ENCODE measurements at places on chromosomes 1 and 21.

DNA sequence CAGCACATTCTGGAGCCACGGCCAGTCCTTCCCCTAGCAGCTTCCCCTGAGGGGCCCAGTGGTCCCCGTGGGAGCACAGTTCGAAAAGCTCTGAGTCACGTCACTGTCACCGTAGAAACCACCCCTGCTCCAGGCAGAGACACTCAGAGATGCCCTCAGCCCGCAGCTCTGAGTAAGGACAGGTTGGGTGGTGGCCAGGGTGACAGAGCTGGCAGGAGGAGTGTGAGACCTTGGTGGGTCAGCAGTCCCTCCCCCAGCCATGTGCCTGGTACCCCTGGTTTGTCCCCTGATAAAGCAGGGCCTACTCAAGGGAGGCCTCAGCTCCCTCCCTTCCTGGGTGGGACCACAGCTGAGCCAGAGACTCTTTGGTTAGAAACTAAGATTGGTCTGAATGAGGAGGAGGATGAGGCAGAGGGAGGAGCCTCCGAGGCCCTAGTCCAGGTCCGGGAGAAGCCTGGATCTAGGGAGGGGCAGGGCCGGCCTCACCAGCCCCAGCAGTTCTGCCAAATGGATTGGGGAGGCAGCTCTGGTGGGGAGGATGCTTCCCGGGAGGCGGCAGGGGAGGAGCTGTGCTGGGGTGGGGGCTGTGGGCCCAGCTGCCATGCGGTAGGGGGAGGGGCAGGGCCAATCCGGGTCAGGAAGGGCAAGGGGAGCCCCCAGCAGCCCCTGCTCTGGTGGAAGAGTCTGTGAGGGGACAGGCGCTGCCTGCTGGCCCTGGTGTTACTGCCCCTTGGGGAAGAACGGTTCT lies 55.2 kb downstream of the SLC9A1 start:
- no peak for DNase-seq

GRCh38 chr1:43288058-43288784 lies 2.8 kb upstream of the C1orf210 start:
- DNase-seq = no peak

DNA sequence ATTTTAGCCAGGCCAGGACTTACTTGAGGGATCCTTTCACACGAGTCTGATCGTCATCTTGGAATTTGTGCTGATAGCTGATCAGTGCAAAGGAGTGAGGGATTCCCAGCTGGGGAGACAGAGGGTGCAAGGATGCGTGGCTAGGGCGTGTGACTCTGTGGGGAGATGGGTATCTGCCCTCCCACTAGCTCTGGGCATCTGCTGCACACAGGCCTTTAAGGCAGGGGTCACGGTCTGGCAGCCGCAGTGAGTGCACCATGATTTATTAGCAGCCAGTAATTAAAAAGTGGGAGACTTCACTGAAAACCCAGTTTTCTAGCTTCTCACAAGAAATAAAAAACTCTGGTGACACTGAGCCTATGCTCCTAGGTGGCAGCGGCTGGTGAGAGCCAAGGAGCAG lies 20.4 kb downstream of the THAP3 start:
- no peak for DNase-seq

- DNase-seq = no peak
These were observed 6.0 kb upstream of the CAPN2 start for GRCh38 chr1:223706077-223706973.

DNA sequence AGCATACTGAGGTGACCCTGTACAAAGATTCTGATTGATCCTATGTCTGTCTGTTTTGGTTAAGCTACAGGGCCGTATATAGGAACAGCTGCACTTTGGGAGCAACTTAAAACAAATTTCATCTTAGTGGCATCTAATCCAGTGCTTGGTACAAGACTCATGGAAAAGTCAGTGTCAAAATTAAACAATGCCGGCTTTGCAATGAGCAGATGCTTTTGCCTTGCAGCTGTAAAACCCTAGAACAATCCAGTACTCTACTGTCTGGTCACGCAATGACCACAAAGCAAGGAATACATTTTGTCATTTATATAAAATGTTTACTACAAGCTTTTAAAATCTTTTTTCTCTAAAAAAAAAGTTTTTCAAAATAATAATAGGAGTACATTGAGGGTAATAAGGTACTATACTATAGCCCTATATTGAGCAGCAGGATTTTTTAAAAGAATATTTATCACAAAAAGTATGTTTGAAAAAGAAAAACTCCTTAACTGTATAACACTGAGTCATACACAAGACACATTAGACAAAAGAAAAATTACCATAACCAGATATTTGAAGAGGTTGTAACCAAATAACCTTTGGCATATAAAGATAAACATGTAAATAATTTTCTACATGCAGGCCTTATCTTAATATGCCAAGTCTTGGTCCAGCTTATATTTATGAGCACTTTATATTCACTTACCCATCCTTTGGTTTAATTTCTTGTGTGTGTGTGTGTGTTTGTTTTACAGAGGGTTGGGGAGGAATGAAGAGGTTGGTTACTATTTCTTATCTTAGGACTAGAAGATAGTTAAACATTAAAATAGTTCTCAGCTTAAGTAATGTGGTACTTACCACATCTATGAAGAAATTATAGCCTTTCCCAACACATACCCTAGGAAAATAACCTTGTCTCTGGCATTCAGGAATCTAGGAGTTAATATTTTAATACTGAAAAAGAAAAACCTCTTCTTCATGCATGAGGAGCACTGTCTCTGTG lies 262.3 kb downstream of the FAF1 start:
- DNase-seq = no peak

DNA sequence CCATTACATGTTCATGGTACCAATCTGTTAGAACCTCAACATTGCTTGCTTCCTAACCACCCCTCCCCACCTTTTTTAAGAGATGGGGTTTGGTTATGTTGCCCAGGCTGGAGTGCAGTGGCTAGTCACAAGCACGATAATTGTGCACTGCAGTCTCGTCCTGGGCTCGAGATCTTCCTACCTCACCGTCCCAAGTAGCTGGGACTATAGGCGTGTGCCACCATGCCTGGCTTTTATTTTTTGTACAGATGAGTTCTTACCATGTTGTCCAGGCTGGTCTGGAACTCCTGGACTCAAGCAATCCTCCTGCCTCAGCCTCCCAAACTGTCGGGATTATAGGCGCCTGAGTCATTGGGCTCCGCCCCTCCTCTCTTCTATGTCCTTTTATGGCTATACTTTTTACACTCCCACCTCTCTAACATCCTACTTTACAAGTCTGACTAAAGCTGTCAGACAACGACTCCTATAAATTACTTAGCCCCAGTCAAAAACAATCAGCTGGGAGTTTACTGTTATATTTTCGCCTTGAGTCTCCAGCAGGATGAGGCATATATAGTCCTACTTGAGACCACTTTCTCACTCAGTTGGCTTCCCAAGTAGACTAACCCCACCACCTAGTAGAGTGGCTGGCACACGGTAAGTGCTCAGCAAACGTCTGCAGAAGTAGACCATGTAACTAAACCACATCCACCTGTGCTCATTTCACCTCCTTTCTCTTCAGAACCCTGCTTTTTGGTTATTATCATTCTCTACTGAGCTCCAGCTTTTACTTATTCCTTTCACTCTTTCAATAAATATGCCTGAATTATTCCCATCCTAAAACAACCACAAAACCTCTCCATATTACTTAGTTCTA lies 13.8 kb downstream of the ENSA start:
- no peak for DNase-seq

DNA sequence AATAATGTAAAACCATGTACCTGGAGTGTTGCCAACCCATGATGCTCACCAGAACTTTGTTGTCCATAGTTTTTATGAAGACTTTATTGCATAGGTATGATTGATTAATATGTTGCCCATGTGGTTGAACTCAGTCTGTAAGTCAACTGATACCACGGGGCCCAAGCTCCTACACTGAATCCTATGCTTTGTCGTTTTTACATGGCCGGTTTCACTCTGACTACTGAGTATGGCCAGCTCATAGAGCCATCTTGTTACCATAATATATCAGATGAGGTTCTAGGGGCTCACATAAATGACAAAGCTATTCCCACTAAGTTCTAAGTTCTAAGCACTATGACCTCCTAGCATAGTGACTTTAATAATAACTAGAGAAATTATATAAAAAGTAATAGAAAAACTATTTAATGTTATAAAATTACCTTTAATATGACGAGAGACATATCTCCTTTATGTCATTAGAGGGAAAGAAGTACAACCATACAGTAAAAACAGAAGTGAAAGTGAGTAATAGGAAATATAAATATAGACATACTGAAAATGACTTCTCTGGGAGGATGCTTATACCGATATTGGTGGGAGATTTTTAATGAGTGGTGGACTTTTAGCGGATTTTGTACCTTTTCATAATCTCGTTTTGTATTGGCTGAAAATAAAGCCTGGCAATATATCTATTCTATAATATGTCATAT lies 983.4 kb upstream of the PRMT6 start:
- no peak for DNase-seq

GRCh38 chr1:215002471-215002870 lies 80.1 kb upstream of the KCNK2 start:
- no peak for DNase-seq

GRCh38 chr1:198261886-198262285 lies 105.1 kb downstream of the NEK7 start:
- DNase-seq = no peak

GRCh38 chr1:234479310-234479559 lies 256 bp upstream of the TARBP1 start:
- DNase-seq = no peak

GRCh38 chr21:39422527-39423241 lies 22.9 kb downstream of the LCA5L start:
- no peak for DNase-seq

- DNase-seq = no peak
These were observed 26.6 kb upstream of the DNM3 start for GRCh38 chr1:171814692-171815091.

DNA sequence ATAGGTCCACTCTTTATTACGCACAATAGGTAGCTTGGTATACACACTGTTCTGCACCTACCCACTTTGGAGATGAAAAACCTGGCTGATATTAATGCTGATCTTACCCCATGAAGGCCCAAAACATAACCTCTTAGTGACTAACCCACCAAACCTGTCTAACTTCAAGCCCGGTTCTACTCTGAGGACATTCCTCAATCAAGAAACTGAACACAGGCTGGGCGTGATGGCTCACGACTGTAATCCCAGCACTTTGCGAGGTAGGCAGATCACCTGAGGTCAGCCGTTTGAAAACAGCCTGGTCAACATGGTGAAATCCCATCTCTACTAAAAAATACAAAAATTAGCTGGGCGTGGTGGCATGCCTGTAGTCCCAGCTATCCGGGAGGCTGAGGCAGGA lies 50.5 kb downstream of the EYA3 start:
- DNase-seq = no peak

GRCh38 chr1:22318279-22318981 lies 133.2 kb upstream of the ZBTB40 start:
- no peak for DNase-seq

DNA sequence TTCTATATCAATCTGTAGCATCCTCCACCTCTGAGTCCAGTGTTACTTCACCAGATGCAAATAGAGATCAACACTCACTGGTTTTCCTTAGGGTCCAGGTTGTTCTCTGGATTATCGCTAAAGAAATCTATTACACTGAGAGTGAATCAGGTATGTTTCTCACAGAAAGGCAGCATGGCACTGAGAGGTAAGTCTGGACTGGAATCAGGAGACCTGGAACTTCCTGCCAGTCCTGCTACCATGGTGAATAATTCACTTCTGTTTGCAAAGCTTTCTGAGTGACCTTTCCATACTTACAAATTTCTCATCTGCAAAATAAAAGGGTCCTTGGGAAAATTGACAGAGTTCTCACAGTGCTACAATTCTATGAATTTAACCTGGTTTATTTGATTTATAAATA lies 1583.3 kb downstream of the MRPL39 start:
- DNase-seq = no peak

- DNase-seq = no peak
These were observed 75.6 kb upstream of the CNIH3 start for GRCh38 chr1:224540535-224540934.

DNA sequence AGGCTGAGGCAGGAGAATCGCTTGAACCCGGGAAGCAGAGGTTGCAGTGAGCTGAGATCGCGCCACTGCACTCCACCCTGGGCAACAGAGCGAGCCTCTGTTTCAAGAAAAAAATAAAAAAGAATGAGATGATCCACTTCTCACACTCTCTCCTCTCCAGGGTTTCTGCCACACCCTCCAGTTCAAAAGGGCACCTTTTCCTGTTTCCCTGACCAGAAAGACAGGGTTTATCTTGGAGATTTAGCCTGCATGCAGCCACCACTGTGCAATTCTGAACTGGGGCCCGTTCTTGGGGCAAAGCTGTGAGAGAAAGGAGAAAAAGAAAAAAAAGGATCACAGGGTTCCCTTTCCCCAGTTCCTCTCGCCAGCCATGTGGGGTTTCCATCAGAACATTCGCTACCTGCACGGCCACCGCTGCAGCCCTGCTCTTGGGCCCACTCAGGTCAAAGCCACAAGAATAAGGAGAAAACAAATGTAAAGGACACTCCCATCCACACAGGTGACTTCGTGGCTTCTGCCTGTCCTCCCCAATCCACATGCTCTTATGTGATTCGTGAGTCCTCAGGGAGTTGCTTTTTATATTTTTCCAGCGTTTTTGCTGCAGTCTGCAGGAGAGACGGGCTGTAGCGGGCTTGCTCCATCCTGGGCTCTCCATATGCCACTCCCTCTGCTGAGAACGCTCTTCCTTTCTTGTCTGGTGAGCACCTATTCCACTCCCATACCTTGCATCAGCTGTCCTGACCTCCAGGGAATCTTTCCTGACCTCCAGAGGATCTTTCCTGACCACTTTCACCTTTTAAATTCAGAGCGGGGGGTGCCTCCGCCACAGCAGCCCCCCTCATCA lies 26.4 kb downstream of the GNG4 start:
- DNase-seq = no peak

DNA sequence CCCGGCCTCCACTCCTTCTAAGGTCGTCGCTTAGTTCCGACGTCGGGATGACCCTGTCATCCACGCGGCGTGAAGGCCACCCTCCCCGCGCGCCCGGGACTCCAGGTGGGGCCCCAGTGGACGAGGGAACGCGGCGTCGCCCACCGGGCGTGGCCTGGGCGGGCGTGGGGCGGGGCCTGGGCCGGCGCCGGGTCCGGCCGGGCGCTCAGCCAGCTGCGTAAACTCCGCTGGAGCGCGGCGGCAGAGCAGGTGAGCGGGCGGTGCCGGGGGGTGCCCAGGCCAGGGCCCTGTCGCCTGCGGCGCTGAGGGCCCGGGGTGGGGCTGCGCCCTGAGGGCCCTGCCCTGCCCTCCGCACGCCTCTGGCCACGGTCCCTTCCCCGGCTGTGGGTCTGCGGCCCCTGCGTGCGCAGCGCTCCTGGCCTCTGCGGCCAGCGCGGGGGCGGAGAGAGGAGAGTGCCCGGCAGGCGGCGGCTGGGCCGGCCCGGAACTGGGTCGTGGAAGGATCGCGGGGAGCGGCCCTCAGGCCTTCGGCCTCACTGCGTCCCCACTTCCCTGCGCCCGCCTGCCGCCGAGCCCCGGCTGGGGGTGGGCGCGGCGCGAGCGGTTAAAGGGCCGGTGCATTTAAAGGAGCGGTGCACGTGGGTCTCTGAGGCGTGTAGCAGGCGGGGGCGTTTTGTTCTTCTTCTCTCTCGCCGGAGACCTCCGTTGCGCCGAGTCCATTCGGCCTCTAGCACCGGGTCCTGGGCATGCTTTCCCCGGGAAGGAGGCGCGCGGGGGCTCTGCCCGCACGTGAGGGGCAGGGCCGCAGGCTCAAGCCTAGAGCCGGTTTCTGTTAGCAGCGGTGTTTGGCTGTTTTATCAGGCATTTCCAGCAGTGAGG lies at the start of gene PSEN2:
PSEN2 (plus strand) TSS at position 216 of the 879 bp plus-strand sequence. CDS start 11,292 bp downstream, outside the sequence.
- peak; percentile 51 for DNase-seq

GRCh38 chr1:116808848-116809508 lies 54.7 kb downstream of the CD2 start:
- DNase-seq = no peak

GRCh38 chr1:63835128-63835527 lies 61.3 kb downstream of the ROR1 start:
- no peak for DNase-seq
